Pons (tissue), 1 donor: ENCODE measurements at places on chromosomes 3 and 15.

DNA sequence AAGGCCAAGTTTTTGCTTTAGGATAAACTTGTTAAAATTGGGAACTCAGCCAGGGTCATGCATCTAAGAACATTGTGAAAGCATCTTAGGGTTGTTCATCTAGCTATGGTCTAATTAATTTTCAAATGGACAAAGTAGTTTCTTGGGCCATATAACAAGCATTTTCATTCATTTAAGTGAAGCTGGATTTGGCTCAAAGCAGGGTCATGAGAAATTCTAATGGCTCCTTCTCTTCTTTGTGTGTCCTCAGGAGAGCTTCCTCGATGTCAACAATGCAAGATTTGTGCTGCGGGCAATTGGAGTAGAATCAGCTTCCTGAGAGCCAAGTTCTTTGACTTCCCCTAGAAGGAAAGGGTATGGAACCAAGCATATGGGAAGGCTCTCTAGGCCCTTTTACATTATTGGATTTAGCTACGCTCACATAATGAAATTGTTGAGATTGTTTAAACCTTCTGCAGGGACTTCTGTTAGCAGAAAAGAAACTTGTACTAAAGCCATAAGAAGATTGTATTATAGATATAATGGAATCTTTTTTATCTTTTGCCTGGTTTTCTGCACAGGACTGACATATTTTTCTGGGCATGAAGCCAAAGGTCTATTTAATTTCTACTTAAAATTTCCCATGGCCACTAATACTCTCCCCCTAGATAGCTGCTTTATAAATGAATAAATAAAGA, 1.8 kb upstream of the SAMMSON start:
- DNase-seq: peak; percentile 83

DNA sequence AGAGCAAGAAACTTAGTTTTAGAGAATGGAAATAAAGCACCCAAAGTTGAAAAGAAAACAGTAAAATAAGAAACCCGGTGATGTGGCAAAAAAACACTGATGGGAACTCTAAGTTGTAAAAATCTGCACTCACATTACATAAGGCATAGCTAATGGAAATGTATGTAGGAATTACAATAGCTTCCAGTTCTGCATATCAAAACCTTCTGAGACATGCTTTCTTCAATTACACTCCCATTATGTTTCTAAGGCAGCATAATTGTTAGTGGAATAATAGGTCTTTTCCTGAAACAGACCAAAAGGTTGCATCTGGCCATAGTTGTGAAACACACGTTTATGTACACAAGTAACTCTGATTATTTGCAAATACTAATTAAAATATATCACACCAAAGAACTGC, 41.4 kb downstream of the SLC30A4 start:
- no peak for DNase-seq

DNA sequence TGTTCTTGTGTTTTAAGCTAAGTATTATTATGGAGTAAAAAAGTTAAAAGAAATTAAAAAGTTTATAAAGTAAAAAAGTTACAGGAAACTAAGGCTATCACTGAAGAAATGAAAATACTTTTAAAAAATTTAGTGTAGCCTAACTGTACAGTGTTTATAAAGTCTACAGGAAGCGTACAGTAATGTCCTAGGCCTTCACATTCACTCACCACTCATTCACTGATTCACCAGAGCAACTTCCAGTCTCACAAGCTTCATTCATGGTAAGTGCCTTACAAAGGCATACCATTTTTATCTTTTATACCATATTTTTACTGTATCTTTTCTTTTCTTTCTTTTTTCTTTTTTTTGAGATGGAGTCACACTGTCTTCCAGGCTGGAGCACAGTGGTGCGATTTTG, 40.7 kb upstream of the SCN5A start:
- no peak for DNase-seq

GRCh38 chr15:77123854-77124253, 52.9 kb upstream of the TSPAN3 start:
- no peak for DNase-seq

GRCh38 chr15:36914960-36915808, 185.2 kb downstream of the MEIS2 start:
- no peak for DNase-seq

DNA sequence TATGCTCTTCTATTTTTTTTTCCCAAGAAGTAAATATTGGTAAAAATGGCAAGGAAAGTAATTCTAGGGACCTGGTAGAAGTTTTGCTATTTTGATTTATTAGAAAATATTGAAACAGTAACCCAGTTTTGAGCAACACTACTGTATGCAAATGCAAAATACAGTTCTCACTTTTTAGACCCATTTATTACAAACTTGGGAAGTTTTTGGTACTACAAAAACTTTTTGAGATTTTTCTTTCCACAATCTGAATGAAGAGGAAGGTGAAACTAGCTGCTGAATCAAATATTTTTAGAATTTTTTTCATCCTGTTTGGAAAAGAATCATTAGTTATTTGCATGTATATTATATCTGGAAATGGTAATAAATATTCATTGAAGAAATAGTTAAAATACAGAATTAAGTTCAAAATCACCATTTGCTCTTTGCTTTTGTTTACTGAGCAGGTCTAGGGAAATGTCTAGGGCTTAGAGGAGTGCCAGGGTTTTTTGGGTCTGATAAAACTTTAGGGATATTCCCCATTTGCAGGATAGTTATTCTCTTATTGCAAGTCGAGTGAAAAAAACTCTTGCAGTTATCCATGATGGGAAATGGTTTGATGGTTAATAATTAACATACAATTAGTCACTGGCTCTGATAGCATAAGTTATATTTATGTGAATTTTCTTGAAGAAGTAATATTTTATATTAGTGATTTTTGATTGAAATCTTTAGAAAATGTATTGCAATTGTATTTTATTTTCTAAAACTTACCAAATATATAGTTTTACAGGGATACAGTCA, 47.0 kb downstream of the TCF12 start:
- DNase-seq: no peak

DNA sequence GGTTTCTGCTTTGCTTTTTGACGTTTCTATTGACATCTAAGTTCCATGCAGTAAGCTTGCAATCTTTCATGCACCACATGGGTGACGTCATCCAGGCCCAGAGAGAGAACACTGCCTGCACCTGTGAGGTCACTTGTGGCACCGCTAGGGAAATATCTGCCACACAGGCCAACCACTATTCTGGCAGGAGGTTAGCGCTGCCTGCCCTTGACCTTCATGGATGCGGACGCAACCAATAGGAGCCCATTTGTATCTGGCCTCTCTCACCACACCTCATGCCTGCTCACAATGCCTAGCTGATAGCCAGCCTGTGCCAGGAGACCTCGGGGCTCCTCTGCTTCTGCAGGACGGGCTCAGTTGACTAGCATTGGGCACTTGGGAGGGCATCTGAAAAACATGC, 55.8 kb upstream of the PRR23E start:
- DNase-seq: no peak

GRCh38 chr3:46917257-46917656, 39.7 kb downstream of the PTH1R start:
- DNase-seq: no peak

DNA sequence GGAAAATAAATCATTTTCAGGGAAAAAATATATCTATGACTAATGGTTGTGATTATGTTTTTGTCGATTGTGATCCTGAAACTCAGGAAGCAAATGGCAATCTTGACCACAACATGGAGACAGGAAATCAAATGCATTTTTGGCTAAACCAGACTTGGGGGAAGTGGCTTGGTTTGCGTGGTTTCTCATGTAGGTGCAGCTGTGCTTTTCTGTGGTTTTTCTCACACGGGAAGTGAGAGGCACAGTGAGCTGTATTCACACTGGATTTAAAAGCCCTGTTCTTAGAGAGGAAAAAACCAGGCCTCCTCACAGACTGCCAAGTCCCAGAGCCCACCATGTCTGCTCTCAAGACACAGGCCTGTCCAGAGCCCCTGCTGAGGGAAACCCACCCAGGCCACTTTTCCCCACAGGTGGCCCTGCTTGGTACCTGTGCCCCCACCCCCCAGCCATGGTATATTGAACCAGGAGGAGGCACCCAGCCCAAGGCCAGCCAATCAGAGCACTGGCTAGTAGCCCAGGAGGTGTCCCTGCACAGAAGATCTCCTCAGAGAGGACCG, 46.1 kb downstream of the BTD start:
- DNase-seq: peak; percentile 49

GRCh38 chr3:30081904-30082303, 524.5 kb upstream of the TGFBR2 start:
- DNase-seq: no peak

DNA sequence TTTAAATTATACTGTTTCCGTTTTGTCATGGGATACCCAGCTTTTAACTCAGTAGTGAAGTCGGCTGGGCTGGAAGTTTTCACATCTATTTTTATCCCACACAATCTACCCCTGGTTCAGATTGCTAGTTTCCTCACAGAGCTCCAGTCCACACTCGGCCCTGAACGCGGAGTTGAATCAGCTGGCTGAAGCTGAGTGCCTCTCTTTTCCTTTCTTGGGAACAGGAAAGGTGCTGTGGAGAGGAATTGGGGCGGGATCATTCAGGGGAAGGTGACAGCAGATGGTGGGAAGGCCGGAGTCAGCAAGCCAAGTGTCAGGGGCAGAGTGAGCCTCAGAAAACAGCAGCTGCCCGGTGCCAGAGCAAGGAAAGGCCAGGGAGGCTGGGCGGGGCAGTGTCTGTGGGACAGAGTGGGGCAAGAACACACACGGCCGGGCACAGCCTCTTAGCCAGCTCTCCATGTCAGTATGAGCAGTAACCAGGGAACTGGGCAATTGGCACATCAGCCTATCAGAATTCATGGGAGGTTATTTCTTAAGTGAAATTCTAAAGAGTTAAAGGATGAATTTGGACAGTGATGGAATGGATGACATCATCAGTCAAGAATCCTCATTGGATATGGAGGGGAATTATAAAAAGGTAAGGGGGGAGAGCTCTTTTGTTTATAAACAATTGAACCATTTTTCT, 135.7 kb upstream of the IL12A start:
- DNase-seq: peak; percentile 83

DNA sequence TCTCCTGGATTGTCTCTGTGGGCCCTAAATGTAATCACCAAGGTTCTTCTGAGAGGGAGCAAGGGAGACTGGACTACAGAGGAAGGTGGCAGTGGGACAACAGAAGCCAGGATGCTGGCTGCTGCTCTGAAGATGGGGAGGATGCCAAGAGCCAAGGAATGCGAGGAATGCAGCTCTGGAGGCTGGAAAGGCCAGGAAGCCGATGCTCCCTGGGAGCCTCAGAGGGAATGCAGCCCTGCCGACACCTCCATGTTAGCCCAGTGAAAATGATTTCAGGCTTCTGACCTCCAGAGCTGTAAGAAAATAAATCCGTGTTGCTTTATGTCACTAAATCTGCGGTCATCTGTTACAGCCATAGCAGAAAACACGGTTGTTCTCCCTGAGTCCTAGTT, 44.1 kb downstream of the UMPS start:
- DNase-seq: no peak

DNA sequence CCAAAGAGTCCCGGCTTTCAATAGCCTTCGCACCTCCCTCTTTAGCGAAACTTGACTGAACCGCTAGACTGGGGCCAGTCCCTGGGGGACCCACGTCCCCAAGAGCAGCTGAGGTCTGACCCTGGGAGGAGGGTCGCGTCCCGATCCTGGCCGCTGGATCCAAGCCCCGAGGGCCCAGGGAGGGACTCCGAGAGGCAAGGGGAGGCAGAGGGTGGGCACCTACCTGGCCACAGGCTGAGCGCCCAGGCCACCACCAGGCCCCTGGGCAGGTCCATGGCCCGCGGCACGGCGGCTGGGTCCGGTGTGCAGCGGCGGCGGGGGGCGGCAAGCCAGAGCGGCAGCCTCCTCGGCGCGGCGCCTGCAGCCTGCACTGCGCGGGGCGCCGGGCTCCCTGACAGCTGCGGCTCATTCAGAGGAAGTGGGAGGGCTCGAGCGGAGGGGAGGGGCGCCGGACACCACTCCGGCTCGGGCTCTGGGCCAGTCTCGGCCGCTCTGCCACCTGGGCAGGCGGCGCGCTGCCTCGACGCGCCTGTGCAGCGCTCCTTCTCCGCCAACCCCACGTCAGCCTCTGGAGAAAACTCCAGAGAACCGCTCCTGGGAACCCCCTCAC, at the start of gene ITGA11:
Gene ITGA11 (minus strand): TSS at position 372 of the 610 bp plus-strand sequence. CDS start 97 bp downstream, at position 275.
- DNase-seq: no peak

DNA sequence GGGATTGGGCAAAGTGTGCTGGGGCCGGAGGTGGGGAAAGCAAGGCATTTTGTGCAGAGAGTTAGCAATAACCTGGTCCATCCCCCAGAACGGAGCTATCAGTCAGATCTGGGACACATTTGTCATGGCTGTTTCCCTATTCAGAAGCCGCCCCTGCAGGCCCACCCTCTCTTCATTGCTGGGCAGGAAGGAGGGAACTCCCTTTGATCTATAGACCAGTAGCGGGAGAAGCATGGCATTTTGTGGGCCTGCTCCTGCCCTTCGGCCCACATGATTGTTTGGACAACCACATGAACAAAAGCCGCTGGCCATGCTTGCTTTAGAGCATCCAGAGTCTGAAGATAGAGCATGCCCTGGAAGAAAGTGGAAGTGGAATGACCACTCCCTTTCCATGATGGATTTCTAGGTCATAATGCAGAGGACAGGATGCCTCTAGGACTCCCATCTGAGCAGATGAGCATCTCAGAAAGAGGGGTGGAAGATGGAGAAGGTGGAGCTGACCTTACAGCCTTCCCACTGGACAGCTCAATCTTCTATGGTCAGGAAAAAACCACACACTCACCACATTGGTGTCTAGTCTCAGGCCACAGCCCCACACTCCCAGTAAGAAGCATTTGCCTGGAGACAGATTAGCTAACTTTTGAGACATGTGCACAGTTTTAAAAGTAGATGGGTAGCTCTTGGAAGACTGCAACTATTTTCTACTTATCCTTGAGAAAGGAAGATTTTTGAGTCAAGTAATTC, 11.9 kb upstream of the LRTM1 start:
- DNase-seq: no peak

- DNase-seq: no peak
These were observed 55.3 kb downstream of the TPRA1 start for GRCh38 chr3:127535106-127535785.

DNA sequence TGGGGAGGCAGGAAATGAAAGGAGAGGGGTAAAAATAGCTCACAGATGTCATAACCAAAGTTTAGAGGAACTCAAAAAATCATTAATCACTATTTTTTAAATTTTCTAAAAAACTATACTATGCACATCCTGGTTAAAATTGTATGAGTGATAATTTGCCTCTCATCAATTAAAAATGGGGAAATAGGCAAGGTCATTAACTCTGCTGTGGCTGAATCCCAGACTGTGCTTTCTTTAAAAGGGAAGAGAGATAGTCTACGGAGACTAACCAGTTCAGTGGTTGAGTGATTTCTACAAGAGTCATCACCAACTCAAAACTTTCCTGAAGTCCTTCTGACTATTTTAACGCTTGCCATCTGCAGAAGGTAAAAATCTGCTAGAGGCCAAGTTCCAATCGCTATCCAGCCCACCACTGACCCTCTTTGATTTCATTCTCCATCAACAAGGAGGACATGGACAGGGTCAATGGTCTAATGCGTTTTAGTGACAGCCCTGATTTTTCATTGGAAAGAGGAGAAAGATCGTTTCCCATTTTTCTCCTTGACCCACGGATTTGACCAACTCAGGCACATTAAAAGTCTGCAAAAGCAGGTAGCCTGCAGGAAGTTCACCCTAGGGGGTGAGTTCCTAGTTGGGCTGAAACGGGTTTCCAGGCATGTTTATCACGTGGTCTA, 850 bp downstream of the SUCLG2 start:
- DNase-seq: peak; percentile 5

- no peak for DNase-seq
These were observed 6.8 kb downstream of the ARL6IP5 start for GRCh38 chr3:69091389-69092029.

GRCh38 chr3:9909221-9910013, 6.8 kb downstream of the IL17RE start:
- DNase-seq: no peak
